ENCODE measurements at places on chromosomes 5 and 9. TPM values are rescaled to one million over a fixed set of nuclear protein-coding genes. Genes with fewer than 3 reads are reported as not detected.

GRCh38 chr5:26482810-26483375, 555.5 kb downstream of the CDH9 start:
- peak overlapping the region; percentile 48 for H3K4me3 ChIP-seq
- no peak for DNase-seq
- H3K36me3 ChIP-seq: no peaks in the 10 kb centered on the region
- peak overlapping the region; percentile 24 for H3K27ac ChIP-seq
- no peaks in the 10 kb centered on the region for H3K27me3 ChIP-seq

GRCh38 chr5:35656721-35657120, 39.1 kb downstream of the SPEF2 start:
- H3K4me1 ChIP-seq: no peaks in the 10 kb centered on the region
- H3K36me3 ChIP-seq: no peaks in the 10 kb centered on the region
- no peak overlapping the region for H3K27ac ChIP-seq
- H3K27me3 ChIP-seq: no peaks in the 10 kb centered on the region
- no peak overlapping the region for H3K4me3 ChIP-seq

The PLCXD3 gene
- 2.8 TPM for total RNA-seq

The EGFLAM gene
- 2.4 TPM for total RNA-seq

The OR1L1 gene
- not detected for total RNA-seq

GRCh38 chr9:90964101-90965020, 162.7 kb downstream of the SYK start:
- peaks cover 25% of the 10 kb centered on the region for H3K27me3 ChIP-seq
- no peaks in the 10 kb centered on the region for H3K36me3 ChIP-seq
- peaks cover 13% of the 10 kb centered on the region for H3K4me1 ChIP-seq
- H3K27ac ChIP-seq: no peak overlapping the region
- no peak overlapping the region for H3K4me3 ChIP-seq

GRCh38 chr5:172035049-172035448, 28.6 kb upstream of the FBXW11 start:
- H3K36me3 ChIP-seq: no peaks in the 10 kb centered on the region
- H3K27me3 ChIP-seq: no peaks in the 10 kb centered on the region
- no peak overlapping the region for H3K4me3 ChIP-seq
- H3K4me1 ChIP-seq: peaks cover 3% of the 10 kb centered on the region
- DNase-seq: no peak
- H3K27ac ChIP-seq: no peak overlapping the region

DNA sequence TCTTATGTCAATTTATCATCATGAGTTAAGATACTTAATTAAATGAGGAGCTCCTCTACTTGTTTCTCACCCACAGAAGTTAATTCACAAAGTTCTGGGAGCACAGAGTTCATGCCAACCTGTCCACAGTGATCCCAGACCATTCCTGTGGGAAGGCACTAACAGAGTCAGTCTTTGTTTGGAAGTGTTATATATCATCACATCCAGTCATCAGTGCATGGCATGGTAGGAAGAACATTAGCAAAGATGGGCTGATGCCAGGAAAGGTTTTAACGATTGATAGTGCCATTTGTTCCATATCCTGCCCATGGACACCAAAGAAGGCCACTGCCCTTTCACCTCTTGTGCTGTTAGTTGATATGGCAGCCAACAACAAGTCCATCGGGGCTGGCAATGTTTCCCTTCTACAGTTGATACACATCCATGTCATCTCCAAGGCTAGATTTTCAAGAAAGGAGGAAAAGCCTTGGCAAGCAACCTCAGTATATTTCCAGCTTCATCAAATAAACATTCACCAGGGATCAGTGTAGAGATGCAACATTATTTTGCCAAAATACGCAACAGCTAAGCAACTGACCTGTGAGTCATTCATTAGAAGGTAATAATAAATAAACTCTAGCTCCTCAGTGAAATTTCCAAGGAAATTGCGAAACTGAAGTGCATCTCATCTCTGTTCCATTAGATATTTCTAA, 169.6 kb downstream of the RORB start:
- no peaks in the 10 kb centered on the region for H3K27me3 ChIP-seq
- no peaks in the 10 kb centered on the region for H3K36me3 ChIP-seq
- H3K4me3 ChIP-seq: no peak overlapping the region
- no peak overlapping the region for H3K27ac ChIP-seq

DNA sequence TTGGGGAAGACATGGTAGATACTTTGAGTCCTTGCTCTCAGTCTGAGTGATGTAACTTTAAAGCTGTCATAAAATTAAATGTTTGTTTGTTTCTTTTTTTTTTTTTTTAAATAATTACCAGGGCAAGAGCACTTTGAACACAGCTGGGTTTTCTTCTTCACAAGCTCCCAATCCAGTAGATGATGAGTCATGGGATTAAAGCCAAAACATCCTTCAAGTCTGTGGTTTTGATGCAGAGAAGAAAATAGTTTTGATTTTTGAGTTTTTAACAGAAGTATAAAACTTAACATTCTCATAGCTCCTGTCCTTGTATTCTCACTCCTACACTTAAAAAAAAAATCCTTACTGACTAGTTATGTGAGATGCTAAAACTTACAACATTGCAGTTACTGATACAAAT, 34.8 kb upstream of the IL31RA start:
- H3K36me3 ChIP-seq: no peaks in the 10 kb centered on the region
- no peaks in the 10 kb centered on the region for H3K4me1 ChIP-seq
- H3K4me3 ChIP-seq: no peak overlapping the region
- H3K27me3 ChIP-seq: peaks cover 4% of the 10 kb centered on the region

DNA sequence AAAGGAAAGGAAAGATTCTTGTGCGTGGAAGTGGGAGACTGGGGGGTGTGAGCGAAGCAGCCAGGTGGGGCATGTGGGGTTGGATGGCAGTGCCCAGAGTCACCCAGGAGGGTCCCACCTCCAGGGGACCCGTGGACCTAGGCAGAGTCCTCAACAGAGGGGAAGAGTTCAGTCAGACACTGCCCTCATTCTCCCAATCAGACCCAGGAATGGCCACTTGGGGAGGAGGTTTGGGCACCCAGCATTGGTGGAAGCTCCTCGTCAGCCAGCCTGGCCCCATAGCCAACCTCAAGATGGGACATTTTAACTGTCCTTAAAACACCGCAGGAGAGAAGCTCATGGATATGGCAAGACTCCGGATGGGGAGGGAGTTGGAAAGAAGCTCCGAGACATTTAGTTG, 21.9 kb upstream of the LAMC3 start:
- no peak for DNase-seq
- peaks cover 21% of the 10 kb centered on the region for H3K27me3 ChIP-seq
- no peaks in the 10 kb centered on the region for H3K36me3 ChIP-seq

DNA sequence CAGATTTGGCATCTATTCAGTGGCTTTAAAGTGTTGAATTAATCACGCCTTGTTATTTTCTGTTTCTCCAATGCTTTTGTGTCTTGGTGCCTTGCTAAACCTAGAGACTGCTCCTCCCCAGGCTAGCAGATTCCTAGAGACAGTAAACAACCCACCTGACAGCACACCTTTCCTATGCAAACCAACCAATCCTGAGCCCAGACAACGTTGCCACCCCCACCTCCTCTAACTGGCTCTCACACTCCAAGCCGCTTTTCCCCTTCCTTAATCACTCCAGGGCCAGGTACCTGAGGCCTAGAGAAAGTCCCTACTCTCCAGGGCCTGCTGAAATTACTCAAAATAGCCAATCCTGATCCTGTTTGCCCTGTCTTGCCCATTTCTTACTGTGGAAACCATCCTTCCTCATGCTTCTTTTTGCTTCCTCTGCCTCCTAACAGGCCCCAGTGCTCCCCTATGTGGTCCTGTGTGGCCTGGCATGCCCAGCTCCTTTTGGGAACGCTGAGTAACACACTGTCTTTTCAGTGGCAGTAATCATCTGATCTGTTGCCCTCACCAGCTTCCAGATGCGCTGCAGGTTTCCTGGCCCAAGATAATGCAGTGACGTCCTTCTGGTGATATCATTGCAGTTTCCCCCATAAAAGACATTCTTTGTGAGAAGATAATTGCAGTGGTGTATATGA, 53.4 kb downstream of the GAS1 start:
- H3K4me3 ChIP-seq: no peak overlapping the region
- no peak for DNase-seq
- peaks cover 6% of the 10 kb centered on the region for H3K27me3 ChIP-seq
- no peak overlapping the region for H3K27ac ChIP-seq

The C5orf58 gene
- not detected for total RNA-seq

- no peak overlapping the region for H3K27ac ChIP-seq
- H3K36me3 ChIP-seq: no peaks in the 10 kb centered on the region
- H3K27me3 ChIP-seq: no peaks in the 10 kb centered on the region
- DNase-seq: no peak
These were observed 133.3 kb downstream of the ARL15 start for GRCh38 chr5:54177058-54177457.

GRCh38 chr9:124778575-124779367, 1.8 kb downstream of the OLFML2A start:
- peaks cover 47% of the 10 kb centered on the region for H3K4me1 ChIP-seq
- H3K27me3 ChIP-seq: peaks cover 24% of the 10 kb centered on the region
- H3K36me3 ChIP-seq: no peaks in the 10 kb centered on the region
- H3K27ac ChIP-seq: peak overlapping the region; percentile 24

DNA sequence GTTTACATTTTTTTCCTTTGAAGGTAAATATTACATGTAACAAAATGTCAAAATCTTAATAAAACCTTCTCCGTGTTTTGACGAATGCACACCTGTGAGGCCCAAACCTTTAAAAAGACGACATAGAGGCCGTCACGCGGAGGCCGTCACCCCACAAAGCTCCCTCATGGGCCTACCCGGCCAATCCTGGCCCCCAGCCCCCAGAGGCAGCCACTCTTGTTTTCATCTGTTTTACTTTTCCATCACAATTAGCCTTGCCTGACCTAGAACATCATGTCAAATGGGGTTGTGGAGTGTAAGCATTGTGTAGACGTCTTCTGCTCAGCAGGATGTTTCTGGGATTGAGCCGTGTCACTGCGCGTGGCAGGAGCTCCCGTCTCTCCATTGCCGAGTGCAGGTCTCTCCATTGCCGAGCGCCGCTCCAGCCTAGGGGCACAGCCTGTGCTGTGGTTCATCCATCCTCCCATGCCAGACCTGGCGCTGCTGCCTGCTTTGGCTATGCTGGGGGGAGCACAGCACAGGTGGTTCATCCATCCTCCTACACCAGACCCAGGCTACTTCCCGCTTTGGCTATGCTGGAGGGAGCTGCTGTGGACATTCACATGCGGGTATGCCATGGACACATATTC, 52.2 kb upstream of the IRX4 start:
- H3K36me3 ChIP-seq: no peaks in the 10 kb centered on the region
- DNase-seq: no peak
- no peaks in the 10 kb centered on the region for H3K4me1 ChIP-seq
- no peak overlapping the region for H3K27ac ChIP-seq
- H3K4me3 ChIP-seq: no peak overlapping the region

- peaks cover 10% of the 10 kb centered on the region for H3K4me1 ChIP-seq
- no peak for DNase-seq
- no peak overlapping the region for H3K4me3 ChIP-seq
- peaks cover 16% of the 10 kb centered on the region for H3K27me3 ChIP-seq
These were observed 4.6 kb downstream of the NIPAL4 start for GRCh38 chr5:157464519-157465171.

GRCh38 chr9:2664174-2665065, 42.8 kb downstream of the VLDLR start:
- H3K4me1 ChIP-seq: no peaks in the 10 kb centered on the region
- H3K4me3 ChIP-seq: no peak overlapping the region
- H3K27ac ChIP-seq: no peak overlapping the region
- no peaks in the 10 kb centered on the region for H3K27me3 ChIP-seq
- no peaks in the 10 kb centered on the region for H3K36me3 ChIP-seq

The GPRIN1 gene
- 1.4 TPM for total RNA-seq

The ANKRD33B gene
- total RNA-seq: 5.8 TPM

- H3K36me3 ChIP-seq: no peaks in the 10 kb centered on the region
- no peaks in the 10 kb centered on the region for H3K27me3 ChIP-seq
- H3K4me1 ChIP-seq: peaks cover 49% of the 10 kb centered on the region
- peak; percentile 88 for DNase-seq
These were observed at the start of gene RHOBTB3 for GRCh38 chr5:95730730-95731570. RHOBTB3 (plus strand) TSS chr5:95731336; CDS start chr5:95731683, 347 bp downstream.

The KIF12 gene
- 4.8 TPM for total RNA-seq

The PTGES gene
- 3.9 TPM for total RNA-seq

DNA sequence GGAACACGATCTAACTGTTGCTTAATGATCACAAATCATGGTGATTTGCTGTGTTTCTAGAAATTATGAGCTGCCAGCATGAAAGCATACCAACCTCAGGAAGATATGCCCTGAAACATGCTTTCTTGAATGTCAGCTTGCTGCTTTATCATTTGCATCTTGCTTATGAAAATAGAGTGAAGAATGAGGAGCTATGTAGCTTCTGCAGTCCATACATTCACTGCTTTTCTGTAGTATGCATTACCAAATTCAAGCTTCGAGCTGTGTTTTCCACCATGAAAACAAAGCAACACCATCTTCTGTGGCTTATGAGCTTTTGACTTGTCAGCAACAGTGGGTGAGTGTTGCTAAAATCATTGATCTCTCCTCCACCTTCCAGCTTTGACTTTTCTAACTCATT, 16.5 kb downstream of the F2RL2 start:
- no peak overlapping the region for H3K4me3 ChIP-seq
- no peak overlapping the region for H3K27ac ChIP-seq
- DNase-seq: no peak
- peaks cover 3% of the 10 kb centered on the region for H3K36me3 ChIP-seq
- H3K27me3 ChIP-seq: no peaks in the 10 kb centered on the region
